ENCODE measurements at places on chromosomes 5 and 9.
A peak's percentile ranks its signal among the peaks of the same experiment; 100 is the strongest.

DNA sequence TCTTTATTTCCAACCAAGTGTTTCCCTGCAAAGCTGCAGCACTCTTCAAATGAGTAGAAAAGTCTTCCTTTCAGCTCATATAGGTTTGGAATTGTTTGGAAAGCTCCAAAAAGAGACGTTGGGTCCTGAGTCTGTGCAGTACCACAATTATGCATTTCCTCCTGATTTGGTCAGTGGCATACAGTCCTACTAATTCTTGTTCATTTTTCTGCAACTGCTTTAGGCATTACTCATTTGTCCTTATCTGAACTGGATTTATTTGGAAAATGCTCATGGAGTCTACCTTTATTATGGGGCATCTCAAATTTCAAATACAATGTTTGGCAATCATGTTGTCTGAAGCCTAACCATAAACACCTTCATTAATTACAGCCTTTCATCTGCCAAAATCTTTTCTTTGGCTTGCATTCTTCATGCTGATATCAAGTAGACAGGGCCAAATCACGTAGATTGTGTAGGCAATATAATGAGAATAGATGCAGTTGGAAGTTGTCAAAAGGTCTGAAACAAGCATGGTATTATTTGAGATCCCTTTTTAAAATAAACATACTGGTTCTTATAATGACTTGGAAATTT lies 232.8 kb downstream of the TLE1 start:
- DNase-seq, result no peak

DNA sequence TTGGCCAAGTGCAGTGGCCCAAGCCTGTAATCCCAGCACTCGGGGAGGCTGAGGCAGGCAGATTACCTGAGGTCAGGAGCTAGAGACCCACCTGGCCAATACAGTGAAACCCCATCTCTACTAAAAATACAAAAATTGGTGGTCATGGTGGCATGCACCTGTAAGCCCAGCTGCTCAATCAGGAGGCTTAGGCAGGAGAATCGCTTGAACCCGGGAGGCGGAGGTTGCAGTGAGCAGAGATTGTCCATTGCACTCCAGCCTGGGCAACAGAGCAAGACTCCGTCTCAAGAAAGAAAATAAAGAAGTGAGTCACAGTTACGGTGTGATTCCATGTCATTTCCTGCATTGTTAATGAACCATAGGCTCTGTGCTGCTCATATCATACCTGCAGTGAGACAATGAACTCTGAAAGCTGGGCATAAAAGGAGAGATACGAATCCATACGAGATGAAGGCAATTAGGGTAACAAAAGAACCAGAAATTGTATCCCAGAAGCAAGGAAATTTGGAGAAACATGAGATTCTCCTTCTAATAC lies 44.6 kb downstream of the TIMD4 start:
- no peak for DNase-seq

DNA sequence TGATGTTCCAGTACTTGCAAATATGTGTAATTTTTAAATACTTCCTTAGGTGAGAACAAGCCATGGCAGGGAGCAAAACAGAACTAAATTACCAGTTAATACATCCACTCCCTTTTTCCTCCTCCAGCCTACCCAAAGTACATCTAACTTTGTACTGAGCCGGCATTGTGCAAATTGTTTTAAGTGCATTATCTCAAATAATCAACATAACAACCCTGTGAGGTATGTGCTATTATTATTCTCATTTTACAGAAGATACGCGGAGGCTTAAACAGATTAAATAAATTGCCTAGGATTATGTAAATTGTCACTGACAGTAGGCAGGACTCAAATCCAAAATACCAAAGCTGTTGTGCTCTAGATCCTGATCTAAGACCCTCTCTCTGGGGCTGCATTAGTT lies 55.5 kb upstream of the KLF4 start:
- peak; percentile 33 for DNase-seq

- no peak for DNase-seq
These were observed 300.4 kb downstream of the MAN2A1 start for GRCh38 chr5:109989994-109990722.

DNA sequence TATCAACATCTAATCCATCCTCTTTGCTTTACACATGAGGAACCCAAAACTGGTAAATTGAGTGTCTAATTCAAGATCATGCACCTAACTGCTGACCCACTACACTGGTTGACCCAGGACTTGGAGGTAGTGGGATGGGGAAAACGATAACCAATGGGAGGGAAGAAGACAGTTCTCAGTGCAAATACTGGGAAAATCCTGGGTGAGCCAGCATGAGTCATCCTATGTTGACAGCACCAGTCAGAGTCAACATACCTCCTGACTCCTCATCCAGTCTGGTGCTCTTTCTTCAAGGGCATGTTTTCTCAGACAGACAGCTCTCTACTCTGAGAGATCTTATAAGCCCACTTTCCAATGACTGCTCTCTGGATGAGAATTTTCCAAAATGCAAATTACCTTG lies 232.8 kb upstream of the PTGER4 start:
- no peak for DNase-seq
